Heart right ventricle (tissue), 16 donors: ENCODE measurements at places on chromosomes 13 and 19. TPM values are rescaled to one million over a fixed set of nuclear protein-coding genes. Genes with fewer than 3 reads are reported as not detected.

DNA sequence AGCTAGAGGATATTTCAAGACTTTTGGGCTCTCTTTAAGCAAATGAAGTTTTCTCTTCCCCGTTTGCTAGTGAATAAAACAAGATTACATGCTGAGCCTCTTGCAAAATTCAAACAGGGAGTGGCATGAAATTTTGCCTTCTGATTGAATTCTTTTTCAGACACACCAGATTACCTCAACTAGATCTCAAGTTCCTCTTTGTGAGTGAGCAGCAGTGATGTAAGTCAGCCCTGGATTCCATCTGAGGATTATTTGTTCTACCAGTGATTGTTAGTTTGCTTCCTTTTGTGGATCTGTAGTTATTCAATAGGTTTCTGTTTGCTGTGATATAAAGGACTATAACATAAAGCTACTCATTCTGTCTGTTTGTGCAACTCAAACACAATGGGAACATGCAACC is 407.7 kb downstream of the LMO7 start:
- H3K27ac ChIP-seq = no peak overlapping the region
- H3K36me3 ChIP-seq = no peaks in the 10 kb centered on the region
- no peak overlapping the region for H3K4me3 ChIP-seq

GRCh38 chr13:95704510-95704909 is 27.6 kb downstream of the DNAJC3 start:
- no peak overlapping the region for H3K27ac ChIP-seq
- no peak overlapping the region for H3K4me3 ChIP-seq
- no peaks in the 10 kb centered on the region for H3K27me3 ChIP-seq
- no peak for DNase-seq
- H3K4me1 ChIP-seq = peaks cover 32% of the 10 kb centered on the region

DNA sequence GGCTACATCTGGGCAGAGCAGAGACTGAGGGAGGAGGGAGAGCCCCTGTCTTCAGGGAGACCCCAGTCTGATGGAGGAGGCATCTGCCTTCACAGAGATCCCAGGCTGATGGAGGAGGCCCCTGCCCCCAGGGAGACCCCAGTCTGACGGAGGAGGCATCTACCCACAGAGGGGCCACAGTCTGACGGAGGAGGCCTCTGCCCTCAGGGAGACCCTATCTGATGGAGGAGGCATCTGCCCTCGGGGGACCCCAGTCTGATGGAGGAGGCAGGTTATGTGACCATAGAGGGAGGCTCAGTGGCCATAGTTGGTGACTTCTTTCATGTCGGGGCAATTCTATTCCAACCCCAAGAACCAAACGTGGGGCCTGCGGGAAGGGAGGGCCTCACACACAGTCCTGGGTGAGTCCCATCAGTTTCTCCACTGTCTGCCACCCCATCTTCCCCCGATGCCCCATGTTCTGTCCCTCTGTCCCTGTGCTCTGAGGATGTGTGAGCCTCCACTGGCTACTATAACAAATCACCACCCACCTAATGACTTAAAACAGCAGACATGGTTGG is 14.3 kb downstream of the MISP start:
- no peaks in the 10 kb centered on the region for H3K4me1 ChIP-seq
- no peaks in the 10 kb centered on the region for H3K36me3 ChIP-seq
- H3K27me3 ChIP-seq = no peaks in the 10 kb centered on the region
- H3K27ac ChIP-seq = no peak overlapping the region

DNA sequence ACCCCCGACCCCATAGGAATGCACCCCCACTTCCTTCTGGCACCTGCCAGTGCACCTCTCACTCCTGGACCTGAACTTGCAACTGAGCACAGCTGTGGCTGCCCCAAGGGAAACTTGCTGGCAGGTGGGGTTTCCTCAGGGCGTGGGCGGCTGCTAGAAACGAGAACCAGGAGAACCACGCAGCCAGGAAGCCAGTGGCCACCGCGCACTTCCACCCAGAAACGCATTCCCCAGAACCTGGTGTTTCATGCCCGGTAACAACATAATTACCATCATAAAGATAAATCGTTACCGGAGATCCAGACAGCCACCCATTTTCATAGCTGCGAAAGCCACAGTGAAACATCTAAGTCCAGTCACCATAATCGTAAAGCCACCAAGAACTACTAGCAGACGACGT is 75.2 kb upstream of the C13orf46 start:
- no peak overlapping the region for H3K27ac ChIP-seq
- no peak overlapping the region for H3K4me3 ChIP-seq
- peaks cover 14% of the 10 kb centered on the region for H3K36me3 ChIP-seq
- H3K27me3 ChIP-seq = no peaks in the 10 kb centered on the region

DNA sequence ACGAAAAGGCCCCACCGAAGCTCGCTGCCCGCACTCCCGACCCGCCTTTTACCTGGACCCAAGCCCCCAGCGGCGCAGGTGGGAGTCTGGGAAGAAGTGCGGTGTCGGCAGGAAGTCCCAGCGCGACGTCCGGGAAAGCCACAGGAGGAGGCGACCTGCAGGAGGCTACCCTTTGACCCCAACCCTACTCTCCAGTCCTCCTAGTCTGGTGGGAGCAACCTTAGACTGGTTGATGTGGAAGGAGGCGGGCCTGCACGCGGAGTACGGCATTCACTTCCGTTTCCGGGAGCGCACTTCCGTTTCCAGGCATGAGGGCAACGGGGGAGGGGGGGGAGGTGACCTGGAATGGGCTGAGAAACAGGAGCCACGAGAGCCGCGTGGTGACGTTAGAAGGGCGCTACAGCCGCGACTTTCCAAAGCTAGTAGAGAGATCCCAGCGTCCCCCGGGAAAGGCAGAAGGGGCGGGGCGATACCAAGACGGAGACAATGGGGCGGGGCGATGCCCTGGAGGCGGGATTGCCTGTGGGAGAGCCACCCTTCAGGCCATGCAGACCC is 28.5 kb downstream of the ZNF266 start:
- H3K27ac ChIP-seq = peak overlapping the region; percentile 52
- H3K4me3 ChIP-seq = peak overlapping the region; percentile 76
- peaks cover 7% of the 10 kb centered on the region for H3K4me1 ChIP-seq
- H3K36me3 ChIP-seq = peaks cover 5% of the 10 kb centered on the region
- peak; percentile 82 for DNase-seq

DNA sequence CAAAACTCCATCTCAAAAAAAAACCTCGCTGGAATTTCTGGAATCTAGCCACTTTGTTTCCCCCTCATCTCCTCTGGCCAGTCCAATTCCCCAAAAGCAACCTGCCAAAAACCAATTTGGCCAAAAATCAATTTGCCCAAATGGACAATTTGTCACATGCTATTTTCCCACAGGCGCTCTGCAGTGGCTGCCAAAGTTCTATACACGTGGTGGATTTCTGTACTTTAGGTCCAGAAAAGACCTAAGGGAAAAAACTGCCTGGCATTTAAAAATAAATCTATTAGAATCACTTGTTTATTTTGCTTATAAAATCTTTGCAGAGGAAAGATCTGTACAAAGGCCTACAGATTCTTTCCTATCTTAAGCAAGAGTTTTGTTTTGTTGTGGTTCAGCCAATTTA is 79.4 kb downstream of the MAP4K1 start:
- no peaks in the 10 kb centered on the region for H3K36me3 ChIP-seq
- DNase-seq = no peak
- H3K27ac ChIP-seq = no peak overlapping the region
- H3K4me3 ChIP-seq = no peak overlapping the region
- H3K4me1 ChIP-seq = no peaks in the 10 kb centered on the region

- no peaks in the 10 kb centered on the region for H3K4me1 ChIP-seq
- no peak overlapping the region for H3K27ac ChIP-seq
- no peak overlapping the region for H3K4me3 ChIP-seq
- H3K36me3 ChIP-seq = no peaks in the 10 kb centered on the region
Measured at GRCh38 chr13:22735011-22735995, 445.5 kb upstream of the SGCG start.

- no peak for DNase-seq
- H3K4me1 ChIP-seq = peaks cover 13% of the 10 kb centered on the region
- H3K36me3 ChIP-seq = no peaks in the 10 kb centered on the region
- no peak overlapping the region for H3K27ac ChIP-seq
- no peak overlapping the region for H3K4me3 ChIP-seq
Measured at GRCh38 chr19:38268539-38268938, 4.2 kb downstream of the SPINT2 start.

DNA sequence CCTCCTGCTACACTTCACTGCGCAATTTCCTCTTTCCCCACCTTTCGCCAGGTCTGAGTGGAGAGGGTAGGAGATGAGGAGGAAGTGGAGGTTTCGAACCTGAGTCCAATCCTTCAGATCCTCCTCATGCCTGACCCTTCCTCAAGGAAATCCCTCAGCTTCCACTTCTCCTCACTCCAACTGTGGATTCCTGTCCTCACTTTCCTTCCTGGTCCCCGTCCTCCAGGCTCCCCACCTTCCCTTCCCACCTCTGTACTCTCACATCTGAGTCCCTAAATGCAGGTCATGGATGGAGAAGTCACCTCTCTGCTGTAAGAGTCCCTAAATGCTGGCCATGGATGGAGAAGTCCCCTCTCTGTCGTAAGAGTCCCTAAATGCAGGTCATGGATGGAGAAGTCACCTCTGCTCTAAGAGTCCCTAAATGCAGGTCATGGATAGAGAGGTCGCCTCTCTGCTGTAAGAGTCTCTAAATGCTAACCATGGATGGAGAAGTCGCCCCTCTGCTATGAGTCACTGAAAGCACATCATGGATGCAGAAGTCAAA is 3.1 kb downstream of the TMEM86B start:
- H3K4me3 ChIP-seq = no peak overlapping the region
- H3K36me3 ChIP-seq = peaks cover 10% of the 10 kb centered on the region

GRCh38 chr19:45764475-45764874 is 4.6 kb downstream of the SIX5 start:
- no peaks in the 10 kb centered on the region for H3K36me3 ChIP-seq
- H3K27me3 ChIP-seq = no peaks in the 10 kb centered on the region
- peaks cover 36% of the 10 kb centered on the region for H3K4me1 ChIP-seq
- no peak for DNase-seq

- no peaks in the 10 kb centered on the region for H3K27me3 ChIP-seq
- no peaks in the 10 kb centered on the region for H3K36me3 ChIP-seq
- no peak overlapping the region for H3K27ac ChIP-seq
- no peak for DNase-seq
- H3K4me1 ChIP-seq = no peaks in the 10 kb centered on the region
Measured at GRCh38 chr19:42468273-42468796, 25.6 kb upstream of the CXCL17 start.

- DNase-seq = no peak
- H3K36me3 ChIP-seq = no peaks in the 10 kb centered on the region
- no peak overlapping the region for H3K27ac ChIP-seq
- H3K4me3 ChIP-seq = no peak overlapping the region
- no peaks in the 10 kb centered on the region for H3K27me3 ChIP-seq
- H3K4me1 ChIP-seq = peaks cover 9% of the 10 kb centered on the region
Measured at GRCh38 chr19:35052599-35053190, 11.2 kb downstream of the HPN start.

DNA sequence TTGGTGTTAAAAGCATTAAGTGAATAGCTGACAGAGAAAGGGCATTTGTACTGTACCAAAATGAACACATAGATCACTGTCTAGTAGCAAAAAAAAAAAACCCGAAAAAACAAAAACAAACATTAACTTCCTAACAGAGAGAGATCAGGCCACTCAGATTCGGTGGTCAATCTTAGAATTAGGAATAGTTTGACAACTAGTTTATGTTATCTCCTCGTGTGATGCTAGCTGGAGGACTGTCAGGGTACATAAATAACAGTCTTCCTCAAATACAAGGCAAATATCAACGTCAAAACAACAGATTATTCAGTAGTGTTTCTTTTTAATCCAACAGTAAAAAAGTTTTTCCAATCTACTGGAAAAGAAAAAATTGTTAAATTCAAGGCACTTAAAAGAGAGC is 1.7 kb downstream of the ZMYM5 start:
- H3K27ac ChIP-seq = no peak overlapping the region
- H3K36me3 ChIP-seq = peaks cover 14% of the 10 kb centered on the region
- peak overlapping the region; percentile 84 for H3K4me3 ChIP-seq
- H3K4me1 ChIP-seq = peaks cover 19% of the 10 kb centered on the region

DNA sequence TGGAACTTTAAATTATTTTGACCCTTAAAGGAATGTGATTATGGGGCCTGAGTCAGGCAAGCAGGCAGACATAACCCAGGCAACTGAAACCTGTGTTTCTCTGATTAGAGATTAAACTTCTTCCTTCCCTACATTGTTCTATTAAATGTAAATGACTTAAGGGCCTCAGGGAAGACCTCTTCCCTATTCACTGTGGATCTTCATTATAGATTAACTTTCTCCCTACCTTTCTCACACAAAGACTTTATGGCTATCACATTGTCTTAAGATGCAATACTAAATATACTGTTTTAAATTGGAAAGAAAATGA is 8.8 kb upstream of the METTL21C start:
- H3K27me3 ChIP-seq = no peaks in the 10 kb centered on the region
- no peaks in the 10 kb centered on the region for H3K36me3 ChIP-seq
- no peak for DNase-seq
- H3K4me3 ChIP-seq = no peak overlapping the region

DNA sequence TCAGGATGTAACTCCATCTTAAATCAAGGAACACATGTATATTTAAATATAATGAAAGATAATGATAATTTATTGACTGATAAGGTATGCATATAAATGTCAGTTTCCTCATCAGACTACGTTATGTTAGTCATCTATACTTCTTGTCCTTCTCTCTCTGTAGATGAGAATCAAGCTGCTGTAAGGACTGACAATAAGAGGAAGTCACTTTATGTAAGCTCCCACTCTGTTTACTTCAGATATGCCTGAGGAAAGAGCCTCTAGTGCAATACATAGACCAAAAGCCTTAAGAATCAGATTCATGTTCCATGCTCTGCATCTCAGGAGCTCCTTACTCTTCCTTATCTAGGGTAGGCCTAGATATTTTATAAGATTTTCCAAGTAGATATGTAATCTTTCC is 9.6 kb upstream of the SLITRK6 start:
- H3K27ac ChIP-seq = no peak overlapping the region
- no peak overlapping the region for H3K4me3 ChIP-seq
- no peaks in the 10 kb centered on the region for H3K27me3 ChIP-seq
- H3K4me1 ChIP-seq = no peaks in the 10 kb centered on the region
- DNase-seq = no peak

OLFM2 gene
- total RNA-seq = 1.3 TPM

NPHS1 gene
- not detected for total RNA-seq
